SW480 (cell line): ENCODE measurements at places on chromosomes 4 and X.

- no peak for DNase-seq
Measured at GRCh38 chrX:123869488-123869887, 9.6 kb downstream of the XIAP start.

DNA sequence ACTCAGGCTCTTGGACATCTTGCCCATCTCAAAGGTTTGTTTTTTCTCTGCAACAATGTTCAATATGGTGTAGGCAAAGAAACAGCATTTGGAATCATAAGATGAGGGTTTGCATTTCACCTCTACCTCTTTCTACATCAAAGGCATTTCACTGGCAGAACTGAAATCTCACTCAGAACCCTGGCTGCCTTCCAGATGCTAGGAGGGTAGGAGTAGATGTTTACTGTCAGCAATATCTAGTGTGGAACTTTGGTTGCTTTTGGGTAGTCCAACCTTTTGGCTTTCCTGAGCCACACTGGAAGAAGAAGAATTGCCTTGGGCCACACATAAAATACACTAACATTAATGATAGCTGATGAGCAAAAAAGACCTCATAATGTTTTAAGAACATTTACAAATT is 297.0 kb upstream of the KLF3 start:
- no peak for DNase-seq

DNA sequence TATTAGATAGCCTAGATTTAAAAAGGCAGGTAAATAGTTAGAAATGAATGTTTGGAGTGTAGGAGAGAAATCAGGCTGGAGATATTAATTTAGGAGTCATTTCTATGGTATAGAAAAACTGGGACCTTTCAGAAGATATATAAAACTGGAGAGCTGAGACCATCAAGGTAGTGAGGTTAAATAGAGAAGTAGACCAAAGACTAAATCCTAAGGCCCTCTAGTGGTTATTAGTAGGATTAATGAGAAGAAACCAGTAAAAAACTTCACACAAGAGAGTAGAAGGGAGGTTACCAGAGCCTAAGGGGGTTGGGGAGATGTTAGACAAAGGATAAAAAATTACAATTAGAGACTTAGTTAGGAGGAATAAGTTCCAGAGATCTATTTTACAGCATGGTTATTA is 351.0 kb upstream of the SPANXN1 start:
- no peak for DNase-seq

- DNase-seq = no peak
Measured at GRCh38 chrX:150257353-150258175, 105.6 kb upstream of the MAMLD1 start.

GRCh38 chrX:115357326-115358120 is 68.0 kb downstream of the LUZP4 start:
- DNase-seq = no peak

DNA sequence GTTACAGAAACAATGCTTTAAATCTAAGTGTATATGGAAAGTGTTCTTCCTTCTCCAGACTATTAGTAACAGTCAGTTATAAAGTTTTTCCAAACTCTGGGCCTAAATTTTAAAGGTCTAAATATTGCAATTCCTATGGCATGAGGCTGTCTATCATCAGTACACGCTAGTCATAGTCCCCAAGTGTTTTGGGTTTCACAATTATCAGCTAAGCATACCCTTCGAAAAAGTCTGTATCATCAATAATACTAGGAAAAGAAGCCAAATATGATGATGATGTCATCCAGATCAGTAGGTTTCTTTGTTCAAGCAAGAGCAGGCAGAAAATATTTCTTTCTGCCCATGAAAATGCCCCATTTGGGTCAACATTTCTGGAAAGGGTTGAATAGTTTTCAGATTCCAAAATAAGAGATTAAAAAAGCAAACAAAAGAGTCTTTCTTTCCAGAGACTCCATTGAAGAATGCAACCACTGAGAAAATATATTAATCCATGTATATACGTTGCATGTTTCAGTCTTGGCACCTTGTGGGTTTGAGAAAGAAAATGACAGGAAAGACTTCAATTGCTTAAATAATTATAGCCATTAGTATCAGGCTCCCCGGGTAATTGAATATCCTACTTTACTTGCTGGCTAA is 173.8 kb downstream of the CAMK2D start:
- no peak for DNase-seq

- DNase-seq = no peak
Measured at GRCh38 chr4:150033081-150033480, 45.2 kb upstream of the DCLK2 start.

GRCh38 chrX:40117715-40118285 is 20.0 kb upstream of the BCOR start:
- DNase-seq = no peak

- DNase-seq = no peak
Measured at GRCh38 chr4:2938906-2939305, 24.3 kb downstream of the NOP14 start.

DNA sequence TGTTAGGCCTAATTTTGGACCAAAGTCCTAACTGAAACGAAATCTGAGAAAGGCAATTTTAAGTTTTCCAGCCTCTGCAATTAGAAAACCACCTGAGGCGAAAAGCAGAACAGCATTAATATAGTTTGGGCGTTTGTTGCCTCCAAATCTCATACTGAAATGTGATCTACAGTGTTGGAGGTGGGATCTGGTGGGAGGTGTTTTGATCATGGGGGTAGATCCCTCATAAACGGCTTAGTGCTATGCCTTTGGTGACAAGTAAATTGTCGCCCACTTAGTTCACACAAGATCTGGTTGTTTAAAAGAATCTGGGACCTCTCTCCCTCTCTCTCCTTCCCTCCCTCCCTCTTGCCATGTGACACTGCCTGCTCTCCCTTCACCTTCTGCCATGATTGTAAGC is 5.7 kb downstream of the FAM241A start:
- no peak for DNase-seq

DNA sequence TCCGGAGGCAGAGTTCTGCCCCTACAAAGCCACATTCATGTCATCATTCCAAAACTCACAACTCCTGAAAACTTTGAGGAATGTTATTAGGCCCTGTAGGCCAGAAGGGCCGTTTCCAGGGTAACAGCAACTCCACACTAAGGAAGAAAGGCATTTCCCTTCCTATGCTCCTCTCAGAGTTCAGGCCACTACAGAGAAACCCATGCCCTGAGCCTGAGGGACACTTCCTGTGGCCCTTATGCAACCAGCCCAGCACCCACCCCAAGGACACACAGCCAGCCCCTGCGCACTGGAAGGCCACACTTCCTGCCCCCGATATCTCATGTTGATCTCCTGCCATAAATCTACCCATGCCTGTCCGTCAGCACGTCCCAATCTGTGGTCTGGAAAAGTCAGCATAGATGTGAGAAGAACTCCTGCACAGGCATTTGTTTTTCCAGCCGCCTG is 289.3 kb downstream of the BCOR start:
- no peak for DNase-seq

DNA sequence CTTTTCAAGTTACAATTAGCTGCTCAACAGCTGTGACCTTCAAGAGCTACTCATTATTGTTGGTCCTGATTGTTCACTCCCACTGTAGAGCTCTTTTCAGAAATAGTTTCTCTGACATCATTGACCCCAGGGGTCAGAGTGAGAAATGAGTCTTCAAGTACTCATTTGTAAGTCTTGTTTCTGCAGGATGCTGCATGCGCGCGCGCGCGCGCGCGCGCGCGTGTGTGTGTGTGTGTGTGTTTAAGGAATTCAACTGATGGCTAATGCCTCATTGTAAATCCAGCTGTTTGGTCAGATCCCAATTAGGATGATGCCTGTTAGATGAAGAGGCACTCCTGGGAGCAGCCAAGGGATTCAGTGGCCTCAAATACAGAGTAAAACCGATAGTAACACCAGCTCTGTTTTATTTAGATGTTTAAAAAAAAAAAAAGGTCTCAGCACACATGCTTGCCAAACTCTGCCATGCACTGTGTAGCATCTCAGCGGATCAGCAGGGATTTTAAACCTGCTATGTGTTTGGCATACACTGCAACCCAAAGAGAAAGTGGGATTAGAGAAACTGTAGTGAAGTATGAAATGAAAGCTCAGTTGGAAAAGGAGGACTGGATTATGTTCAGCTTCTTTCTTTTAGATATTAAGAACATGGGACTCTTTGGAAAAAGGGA is 332.3 kb downstream of the ADGRL3 start:
- no peak for DNase-seq

DNA sequence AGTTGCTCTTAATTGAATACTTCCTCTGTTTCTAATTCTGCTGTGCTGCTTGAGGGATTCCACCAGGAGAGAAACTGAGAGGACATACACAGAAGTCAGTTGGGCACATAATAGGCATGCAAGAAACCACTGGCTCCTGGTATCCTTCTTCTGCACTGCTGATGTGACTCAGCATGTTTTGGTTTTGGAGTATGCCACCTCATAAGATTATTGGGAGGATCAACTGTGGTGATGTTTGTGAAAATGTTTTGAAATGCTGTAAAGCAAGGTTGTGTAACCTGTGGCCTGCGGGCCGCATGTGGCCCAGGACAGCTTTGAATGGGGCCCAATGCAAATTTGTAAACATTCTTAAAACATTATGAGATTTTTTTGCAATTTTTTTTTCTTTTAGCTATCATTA is 119.6 kb downstream of the GATB start:
- no peak for DNase-seq

DNA sequence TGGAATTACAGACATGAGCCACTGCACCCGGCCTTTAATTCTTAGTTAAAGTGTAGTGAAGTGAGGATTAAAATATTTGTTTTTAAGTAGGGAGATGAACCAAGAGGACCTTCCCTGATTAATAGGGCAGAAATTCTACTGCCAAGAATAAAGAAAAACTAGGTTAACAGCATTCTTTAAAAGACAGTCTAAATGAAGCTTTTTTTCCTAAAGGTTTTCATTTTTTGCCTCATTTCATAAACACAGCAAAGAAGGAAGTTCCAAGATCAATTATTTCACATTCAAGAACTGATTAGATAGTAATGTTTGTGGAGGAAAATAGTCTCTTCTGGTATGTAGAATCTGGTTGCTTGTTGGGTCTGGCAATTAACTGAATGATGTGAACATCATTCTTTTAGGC is 112.1 kb upstream of the ARSJ start:
- DNase-seq = no peak

DNA sequence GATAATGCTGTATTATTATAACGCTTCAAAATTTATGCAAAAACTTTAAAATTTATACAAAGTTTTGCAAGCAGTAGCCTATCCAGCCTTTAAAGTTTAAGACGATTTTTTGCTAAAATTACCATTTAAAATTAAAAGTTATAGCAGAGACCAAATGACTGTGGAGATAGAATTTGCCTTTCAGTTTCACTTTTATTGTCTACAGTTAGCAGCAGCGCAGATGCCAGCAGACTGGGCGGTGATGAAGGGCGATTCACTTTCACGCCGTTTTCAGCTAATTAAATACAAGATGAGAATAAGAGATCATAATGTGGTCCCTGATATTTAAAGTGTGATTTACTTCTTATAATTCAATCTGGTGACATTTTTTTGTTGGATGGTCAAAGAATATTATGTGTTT is 1381.5 kb upstream of the ADGRL3 start:
- no peak for DNase-seq

DNA sequence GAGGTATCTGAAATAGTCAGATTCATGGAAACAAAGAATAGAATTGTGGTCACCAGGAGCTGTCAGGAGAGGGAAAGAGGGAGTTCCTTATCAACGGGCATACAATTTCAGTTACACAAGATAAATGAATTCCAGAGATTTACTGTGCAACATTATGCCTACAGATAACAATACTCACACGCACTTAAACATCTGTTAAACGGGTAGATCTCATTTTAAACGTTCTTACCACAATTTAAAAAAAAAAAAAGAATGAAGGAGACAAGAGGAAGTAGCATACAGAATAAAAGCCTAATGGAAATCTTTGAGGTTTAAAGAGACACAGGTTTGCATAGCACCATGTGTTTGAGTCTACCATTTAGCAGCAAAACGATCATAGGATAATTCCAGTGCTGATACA is 298.0 kb downstream of the DKK2 start:
- DNase-seq = no peak

DNA sequence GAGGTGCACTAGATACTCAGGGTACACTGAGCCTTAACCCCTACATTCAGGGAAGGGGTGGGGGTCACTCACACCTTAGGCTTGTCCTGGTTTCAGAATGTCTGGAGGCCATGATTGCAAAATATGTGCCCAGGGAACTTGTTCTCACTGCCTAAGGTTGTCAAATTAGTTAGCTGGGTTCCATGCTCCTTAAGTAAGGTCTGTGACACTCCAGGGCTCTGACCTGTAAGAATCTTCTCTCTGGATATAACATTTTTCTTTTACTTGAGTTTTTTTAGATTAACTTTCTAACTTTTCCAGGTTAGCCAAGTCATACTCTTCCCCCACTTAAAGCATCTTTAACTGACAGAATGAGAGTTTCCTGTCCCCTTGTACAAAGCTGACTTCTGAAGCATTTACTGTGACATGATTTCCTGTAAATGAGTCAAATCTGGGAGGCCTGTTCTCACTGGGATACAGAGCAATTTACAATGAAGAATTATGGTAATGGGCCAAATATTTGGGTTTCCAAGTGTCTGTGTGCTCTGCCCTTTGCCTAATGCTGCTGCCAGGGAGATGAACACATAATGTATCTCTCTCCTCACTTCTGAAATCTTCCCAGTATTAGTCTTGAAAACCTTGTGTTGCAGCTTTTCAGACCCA is 101.7 kb downstream of the GATB start:
- no peak for DNase-seq

DNA sequence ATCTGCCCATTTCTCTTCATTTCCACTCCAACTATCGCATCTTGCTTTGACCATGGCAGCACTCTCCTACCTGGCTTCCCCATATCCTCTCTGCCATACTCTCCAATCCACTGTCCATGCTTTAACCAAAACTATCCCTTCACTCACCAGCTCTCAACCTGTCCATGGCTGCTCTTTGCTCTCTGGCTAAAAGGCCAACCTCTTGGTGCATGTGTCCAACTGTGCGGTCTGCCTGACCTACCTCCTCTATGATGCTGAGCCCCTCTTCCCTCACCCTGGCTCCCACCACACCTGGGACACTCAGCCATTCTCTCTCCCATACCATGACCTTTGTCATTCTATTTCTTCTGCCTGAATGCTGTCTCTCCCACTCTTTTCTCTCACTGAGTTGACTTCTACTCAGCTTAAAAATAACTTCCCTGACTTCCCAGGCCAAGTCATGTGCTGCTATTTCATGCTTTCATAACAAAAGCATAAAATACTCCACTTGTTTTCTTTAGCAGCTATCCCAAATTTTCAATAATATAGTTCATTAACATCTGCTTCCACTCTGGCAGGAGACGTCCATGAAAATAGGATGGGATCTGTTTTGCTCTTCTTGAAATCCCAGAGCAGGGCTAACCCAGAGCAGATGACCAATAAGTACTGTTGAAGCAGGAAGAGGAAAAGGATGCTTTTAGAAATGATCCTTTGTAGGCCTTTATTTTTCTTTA is 29.8 kb upstream of the KLF3 start:
- DNase-seq = no peak

- no peak for DNase-seq
Measured at GRCh38 chr4:144634978-144635747, 10.8 kb upstream of the HHIP start.

DNA sequence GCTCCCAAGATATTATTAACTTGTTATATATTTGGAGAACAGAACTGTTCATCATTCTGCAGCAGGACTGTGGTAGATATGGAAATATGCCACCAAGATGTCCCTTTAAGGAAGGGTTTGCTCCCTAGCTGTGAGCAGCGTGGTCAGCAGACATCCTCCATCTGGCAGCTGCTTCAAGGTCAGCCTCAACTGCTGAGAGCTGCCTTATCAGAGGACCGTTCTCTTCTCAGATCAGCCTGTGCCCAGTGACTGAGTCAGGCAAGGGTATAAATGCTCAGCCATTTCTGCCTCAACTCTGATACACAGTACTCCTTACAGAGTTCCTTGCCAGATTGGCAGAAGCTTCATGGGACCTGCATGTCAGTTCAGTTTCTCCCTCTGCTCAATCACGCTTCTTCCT is 63.4 kb upstream of the MAGEB2 start:
- DNase-seq = no peak

- peak; percentile 20 for DNase-seq
Measured at GRCh38 chr4:94304365-94304971, 38.2 kb downstream of the HPGDS start.
